ENCODE measurements at places on chromosomes 4 and X.

DNA sequence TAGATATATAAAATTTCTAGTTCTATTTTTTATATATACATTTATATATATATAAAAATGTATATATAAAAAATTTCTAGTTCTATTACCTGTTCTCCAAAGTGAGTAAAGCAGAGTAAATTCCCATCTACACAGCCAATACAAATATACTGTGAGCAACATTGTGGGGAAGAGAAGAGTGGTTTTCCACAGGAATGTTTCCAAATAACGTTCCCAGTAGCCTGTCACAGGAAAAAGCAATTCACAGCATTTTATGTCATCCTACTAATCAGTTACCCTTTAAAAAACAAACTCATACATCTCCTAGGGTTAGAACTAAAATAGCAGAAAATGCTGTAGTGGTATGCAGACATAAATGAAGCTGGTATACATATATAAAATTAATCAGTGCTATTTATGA lies 44.5 kb downstream of the AASDH start:
- no peak for DNase-seq

DNA sequence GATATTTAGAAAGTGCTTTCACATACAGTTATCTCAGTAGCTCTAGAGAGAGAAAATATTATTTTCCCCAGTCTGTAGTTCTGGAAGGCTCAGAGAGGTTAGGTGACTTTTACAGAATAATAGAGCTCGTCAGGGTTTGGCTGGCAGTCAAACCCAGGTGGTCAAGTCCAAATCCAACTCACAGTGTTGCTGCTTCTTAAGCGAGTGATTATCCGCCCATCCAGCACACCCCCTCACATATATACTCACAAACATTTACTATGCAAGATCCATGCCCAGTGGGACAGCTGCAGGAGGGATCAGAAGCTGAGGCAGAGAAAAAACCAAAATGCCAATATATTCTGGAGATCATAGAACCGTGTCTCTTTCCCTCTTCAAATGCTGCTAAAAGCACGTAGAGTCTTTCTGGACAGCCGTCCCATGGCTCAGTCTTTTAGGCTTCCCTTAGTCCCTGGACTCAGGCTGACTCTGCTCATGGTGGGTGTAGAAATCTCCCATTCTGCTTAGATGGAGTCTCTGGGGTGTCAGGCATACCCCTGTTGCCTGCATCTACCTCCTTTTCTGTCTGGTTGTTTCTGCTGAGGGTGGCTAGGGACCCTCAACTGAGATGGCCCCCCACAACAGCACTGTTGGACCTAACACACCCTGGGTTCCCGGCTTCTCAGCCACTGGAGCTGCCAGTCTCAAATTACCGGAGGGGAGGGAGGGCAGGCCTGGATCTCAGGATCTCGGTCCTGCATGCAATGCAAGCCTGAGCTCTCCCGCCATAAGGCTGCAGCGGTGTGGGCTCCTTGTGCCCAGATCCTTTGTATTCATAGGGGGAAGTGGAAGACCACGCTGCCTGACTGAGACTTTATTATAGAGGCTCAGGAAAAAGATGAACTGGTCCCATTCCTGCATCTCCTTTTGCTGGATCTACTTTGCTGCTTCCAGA lies at the start of gene CHRNA9:
TSS of gene CHRNA9 (plus strand) at position 743 of the 934 bp plus-strand sequence. CDS start at position 878, 135 bp downstream.
- no peak for DNase-seq

GRCh38 chrX:13005661-13006473 lies 31.0 kb downstream of the TMSB4X start:
- DNase-seq: no peak

- DNase-seq: no peak
Measured at GRCh38 chr4:146255874-146256273, 41.5 kb downstream of the REELD1 start.

- DNase-seq: no peak
Measured at GRCh38 chr4:44319129-44319528, 129.5 kb downstream of the KCTD8 start.
